Fibroblast of skin of scalp (primary cell): ENCODE measurements at places on chromosomes 6 and 20.

GRCh38 chr6:21961226-21961625 lies 335.6 kb downstream of the PRL start:
- no peak for DNase-seq

GRCh38 chr6:27980111-27980510 lies 23.1 kb downstream of the OR2B6 start:
- no peak for DNase-seq

GRCh38 chr20:13251106-13251903 lies 30.2 kb downstream of the ISM1 start:
- no peak for DNase-seq

DNA sequence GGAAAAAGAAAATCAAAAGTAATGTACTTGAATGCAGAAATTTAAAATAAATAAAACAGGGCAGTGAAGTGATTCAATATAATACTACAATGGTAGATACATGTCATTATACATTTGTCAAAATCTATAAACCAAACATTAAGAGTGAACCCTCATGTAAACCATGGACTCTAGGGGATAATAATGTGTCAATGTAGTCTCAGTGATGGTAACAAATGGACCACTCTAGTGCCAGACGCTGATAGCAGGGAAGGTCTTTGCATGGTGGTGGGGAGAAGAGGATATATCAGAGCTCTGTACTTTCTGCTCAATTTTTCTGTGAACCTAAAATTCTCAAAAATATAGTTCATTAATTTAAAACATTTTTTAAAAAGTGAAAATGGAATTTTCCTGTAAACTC lies 19.8 kb upstream of the STXBP5 start:
- DNase-seq, result no peak

GRCh38 chr6:10837622-10837994 lies 731 bp downstream of the MAK start:
- no peak for DNase-seq

DNA sequence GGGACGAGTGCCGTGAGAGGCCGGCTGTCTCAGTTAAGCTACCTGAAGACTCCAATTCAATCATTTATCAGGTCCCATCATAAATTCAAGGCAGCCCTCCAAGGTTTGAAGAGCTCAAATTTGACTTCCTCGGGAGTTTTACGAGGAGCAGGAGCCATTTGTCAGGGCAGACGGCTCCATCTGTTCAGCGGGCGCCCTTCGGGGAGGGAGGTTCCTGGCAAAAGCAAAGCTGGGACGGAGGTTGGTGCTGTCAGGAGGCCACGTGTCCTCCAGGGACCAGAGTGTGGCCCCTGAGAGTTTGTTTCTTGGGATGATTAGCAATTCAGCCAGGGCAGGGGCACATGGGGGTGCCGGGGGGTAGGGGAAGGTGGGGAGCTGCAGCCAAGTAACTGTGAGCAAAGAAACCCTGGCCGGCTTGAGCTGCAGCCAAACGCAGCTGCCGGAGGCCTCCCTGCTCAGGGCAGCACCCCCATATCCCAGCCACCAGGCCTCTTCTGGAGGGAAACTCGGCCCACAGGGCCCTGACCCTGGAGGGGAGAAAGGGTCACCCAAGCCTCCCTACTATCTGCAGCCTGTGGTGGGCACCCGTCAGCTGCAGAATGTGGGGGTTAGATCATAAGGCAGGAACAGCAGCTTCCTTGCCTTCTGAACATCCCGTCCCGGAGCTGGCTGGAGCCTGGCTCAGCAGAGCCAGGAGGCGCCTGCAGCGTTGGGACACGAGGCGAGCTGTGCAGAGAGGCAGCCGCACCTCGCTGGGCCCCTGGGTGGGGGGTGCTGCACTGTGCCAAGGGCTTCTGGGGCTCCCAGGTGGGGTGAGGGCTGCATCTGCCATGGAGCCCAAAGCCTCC lies 63.6 kb upstream of the GATA5 start:
- DNase-seq, result no peak

DNA sequence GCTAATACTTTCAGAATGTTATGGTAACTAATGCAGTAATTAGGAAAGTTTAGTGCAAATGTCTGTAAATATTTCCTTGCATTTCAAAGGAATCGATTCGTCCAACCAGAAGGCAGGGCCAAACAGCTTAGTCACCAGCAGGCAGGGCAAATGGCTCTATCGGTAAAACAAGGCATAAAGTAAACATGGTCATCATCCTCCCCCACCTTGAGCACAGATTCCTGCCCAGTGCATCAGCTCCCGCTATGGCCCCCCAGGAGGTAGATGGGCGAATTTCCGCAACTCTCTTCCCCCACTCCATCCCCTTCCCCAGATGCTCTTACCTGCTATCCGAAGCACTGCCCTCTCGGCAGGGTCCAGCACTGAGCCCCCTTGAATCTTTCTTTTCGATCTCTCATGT lies 103.8 kb upstream of the BEND6 start:
- DNase-seq, result peak; percentile 31

DNA sequence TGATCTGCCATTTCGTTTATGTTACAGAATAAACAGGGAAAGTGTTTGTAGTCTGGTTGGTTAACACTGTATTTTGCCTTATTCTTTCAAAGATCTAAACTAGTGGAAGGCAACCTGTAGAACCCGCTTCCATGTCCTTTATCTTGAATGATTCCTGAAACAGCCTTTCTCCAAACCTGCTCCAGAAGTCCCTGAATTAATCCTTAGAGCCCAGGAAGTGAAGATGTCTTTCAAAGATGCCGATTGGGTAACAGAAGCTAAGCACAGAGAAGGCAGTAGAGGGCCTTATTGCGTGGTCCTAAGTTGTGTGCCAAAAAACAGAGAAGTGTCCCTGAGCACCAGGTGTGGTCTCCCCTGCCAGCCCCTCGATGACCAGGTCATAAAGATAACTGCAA lies 19.2 kb upstream of the ZSCAN16 start:
- DNase-seq, result no peak

DNA sequence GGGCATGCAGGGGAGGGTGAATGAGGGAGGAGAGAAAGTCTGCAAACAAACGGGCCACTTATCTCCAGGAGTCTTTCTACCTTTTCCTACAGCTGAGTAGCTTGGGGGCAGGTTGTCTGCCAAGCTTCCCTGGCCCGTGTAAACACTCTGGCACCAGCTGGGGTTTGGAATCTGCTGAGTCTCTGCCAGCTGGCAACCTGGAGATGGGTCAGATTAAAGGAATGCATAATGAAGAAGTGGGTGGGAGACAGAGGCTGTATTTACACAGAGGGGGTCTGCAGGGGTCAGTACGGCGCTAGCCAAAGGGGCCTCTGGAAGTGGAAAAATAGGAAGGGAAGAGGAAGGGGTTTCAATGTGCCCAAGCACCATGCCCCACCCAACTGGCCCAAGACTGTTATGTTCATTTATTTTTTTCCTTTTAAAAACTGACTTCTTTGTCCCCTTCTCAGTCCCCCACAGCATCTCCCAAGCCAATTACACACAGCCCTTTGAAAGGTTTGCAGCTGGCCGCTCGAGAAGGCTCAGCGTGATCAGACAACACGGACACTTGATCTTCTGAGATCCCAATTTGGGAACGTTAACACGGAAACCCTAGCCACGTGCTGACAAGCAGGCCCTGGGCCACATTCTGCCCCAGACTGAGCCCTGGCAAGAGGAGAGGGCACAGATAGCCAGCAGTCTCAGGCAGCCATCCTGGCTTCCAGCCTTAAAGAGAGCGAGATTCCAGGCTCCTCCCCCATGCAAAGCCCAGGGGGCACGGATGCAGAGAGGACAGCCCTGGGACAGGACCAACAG lies 25.2 kb downstream of the TRAM2 start:
- peak; percentile 82 for DNase-seq

DNA sequence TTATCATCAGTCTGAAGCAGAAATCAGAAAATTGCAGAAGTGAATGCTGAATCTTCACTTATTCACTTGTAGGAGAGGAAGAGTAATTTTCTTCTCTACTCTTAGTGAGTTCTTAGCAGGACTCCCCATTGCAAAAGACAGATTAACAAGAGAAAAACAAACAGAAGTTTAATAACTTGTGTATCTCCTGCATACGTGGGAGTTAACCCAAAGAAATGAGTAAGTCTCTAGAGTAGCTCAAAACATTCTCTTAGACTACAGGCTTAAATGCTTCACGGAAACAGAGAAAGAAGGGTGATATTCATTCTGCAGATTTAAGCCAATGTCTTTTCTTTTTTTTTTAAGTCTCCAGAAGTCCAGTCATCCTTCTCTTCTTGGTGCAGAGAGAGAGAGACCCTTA lies 97.9 kb upstream of the TMEM181 start:
- no peak for DNase-seq

- DNase-seq, result no peak
Observed at GRCh38 chr20:1323830-1324597, 4.9 kb downstream of the SDCBP2 start.

- peak; percentile 89 for DNase-seq
Observed at GRCh38 chr6:36350681-36351571, 14.2 kb upstream of the BNIP5 start.

DNA sequence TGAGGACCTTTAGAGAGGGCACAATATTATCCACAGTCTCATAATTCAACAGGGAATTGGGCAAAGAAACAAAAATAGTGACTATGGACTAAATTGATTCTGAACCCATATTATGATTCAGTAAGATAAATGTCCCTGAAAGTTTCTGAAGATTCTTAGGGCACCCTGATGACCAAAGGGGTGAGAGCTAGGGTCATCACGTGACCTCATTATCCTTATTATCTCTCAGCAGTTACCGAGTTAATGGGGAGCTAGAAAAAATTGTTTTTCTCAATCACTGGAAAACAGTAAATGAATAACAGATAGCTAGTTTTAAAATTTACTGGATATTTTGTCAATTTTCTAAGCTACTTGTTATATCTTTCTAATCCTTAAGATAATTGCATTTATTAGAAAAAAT lies 639.5 kb downstream of the PRKN start:
- no peak for DNase-seq

DNA sequence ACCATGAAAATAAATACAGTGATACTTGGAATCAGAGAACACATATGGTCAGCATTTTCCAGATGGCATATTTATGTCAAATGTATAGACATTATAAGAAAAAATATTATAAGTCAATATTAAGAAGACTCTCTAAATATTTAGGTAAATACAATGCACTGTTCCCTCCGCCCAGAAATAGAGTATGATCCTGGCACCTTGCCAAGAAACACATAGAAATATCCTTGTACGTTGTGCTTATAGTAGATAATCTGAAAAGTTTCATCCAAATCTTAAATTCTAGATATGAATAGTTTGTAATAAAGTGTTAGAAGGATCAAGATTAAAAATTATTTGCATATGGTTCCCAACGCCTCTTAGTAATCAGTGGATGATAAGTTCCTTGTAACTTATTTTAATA lies 645.8 kb upstream of the GJE1 start:
- DNase-seq, result no peak

DNA sequence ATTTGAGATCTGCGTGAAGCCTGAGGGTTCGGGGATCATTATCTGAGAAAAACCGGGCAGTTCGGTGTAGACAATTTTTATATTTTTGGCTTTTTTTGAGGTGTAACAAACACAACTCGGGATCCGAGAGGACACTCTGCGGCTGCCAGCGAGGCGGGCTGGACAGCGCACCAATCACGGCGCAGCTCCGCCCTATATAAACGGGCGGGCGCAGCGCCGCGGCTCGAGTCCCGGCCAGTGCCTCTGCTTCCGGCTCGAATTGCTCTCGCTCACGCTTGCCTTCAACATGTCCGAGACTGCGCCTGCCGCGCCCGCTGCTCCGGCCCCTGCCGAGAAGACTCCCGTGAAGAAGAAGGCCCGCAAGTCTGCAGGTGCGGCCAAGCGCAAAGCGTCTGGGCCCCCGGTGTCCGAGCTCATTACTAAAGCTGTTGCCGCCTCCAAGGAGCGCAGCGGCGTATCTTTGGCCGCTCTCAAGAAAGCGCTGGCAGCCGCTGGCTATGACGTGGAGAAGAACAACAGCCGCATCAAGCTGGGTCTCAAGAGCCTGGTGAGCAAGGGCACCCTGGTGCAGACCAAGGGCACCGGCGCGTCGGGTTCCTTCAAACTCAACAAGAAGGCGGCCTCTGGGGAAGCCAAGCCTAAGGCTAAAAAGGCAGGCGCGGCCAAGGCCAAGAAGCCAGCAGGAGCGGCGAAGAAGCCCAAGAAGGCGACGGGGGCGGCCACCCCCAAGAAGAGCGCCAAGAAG lies 69.0 kb downstream of the HFE start:
- peak; percentile 92 for DNase-seq

- peak; percentile 74 for DNase-seq
Observed at GRCh38 chr6:109073344-109074132, 21.1 kb downstream of the SESN1 start.

DNA sequence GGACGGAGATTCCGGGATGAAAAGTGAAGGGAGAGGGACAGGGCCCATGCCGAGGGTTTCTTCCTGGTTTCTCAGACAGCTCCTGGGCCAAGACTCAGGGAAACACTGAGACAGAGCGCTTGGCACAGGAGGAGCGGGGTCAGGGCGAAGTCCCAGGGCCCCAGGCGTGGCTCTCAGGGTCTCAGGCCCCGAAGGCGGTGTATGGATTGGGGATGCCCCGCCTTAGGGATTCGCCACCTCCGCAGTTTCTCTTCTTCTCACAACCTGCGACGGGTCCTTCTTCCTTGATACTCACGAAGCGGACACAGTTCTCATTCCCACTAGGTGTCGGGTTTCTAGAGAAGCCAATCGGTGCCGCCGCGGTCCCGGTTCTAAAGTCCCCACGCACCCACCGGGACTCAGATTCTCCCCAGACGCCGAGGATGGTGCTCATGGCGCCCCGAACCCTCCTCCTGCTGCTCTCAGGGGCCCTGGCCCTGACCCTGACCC lies 55.0 kb upstream of the HLA-A start:
- DNase-seq, result no peak

DNA sequence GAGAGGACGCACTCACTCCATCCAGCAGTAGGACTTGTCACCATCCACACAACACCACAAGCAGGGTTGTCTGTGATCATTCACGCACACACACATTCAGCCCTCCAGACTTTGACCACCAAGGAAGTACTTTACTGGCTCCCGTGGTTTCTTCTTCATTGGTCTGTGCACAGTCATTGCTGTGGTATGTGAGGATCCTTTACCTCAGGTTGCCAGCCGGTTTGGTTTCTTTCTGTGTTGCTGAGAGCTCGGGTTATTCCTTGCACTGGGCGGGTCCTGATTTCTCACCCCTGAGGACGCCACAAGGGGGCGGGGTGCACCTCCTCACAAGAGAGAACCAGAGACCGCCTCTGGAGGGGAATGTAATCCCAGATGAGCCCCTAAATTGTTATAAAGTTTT lies 11.2 kb downstream of the SLC35A1 start:
- peak; percentile 57 for DNase-seq

- DNase-seq, result peak; percentile 19
Observed at GRCh38 chr6:1552296-1552761, 57.4 kb upstream of the FOXC1 start.

- peak; percentile 77 for DNase-seq
Observed at GRCh38 chr6:75210885-75211739, 5.3 kb upstream of the COL12A1 start.

GRCh38 chr6:31737991-31738979 lies 1.5 kb upstream of the MSH5 start:
- peak; percentile 79 for DNase-seq

GRCh38 chr6:138255443-138255842 lies 37.2 kb upstream of the PBOV1 start:
- DNase-seq, result no peak
